ENCODE measurements at places on chromosomes 11 and 22.

DNA sequence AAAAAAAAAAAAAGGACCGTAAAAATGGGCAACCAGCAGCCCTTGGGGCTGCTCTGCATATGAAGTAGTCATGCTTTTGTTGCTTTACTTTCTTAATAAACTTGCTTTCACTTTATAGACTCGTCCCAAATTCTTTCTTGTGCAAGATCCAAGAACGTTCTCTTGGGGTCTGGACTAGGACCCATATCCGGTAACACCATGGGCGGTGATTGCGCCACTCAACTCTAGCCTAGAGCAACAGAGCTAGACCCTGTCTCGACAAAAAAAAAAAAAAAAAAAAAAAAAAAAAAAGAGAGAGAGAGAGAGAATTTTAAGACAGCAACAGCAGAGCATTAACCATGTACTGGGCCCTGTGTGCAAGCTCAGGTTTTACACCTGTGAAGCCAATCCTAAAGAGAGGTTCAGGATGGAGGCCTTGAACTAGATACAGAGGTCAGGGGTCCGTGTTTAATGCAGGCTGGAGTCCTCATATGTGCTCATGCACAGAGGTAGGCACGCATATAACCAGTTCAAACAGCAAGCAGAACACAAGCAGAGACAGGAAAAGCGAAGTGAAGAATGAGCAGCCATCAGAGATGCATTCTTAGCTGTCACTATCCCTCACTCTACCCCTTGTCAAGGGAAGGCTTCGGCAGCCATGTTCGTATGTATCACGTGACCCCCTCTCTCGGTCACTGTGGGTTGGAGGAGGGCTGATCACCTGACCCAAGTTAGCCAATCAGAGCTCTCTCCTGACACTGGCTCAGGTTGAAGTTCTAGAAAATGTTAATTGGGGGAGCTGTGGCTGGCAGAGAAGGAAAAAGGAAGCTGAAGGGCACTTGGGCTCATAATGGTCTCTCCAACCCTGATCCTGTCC lies 16.7 kb upstream of the SYT12 start:
- no peaks in the 10 kb centered on the region for H3K27me3 ChIP-seq
- H3K4me1 ChIP-seq, result no peaks in the 10 kb centered on the region
- H3K4me3 ChIP-seq, result no peak overlapping the region
- H3K36me3 ChIP-seq, result no peaks in the 10 kb centered on the region
- H3K27ac ChIP-seq, result no peak overlapping the region
- no peak for DNase-seq

- no peak overlapping the region for H3K4me3 ChIP-seq
- no peaks in the 10 kb centered on the region for H3K27me3 ChIP-seq
- DNase-seq, result no peak
- H3K27ac ChIP-seq, result no peak overlapping the region
- H3K36me3 ChIP-seq, result no peaks in the 10 kb centered on the region
- peaks cover 7% of the 10 kb centered on the region for H3K4me1 ChIP-seq
These were observed 43.6 kb downstream of the LRRC32 start for GRCh38 chr11:76626921-76627401.

- H3K27me3 ChIP-seq, result no peaks in the 10 kb centered on the region
- no peak overlapping the region for H3K27ac ChIP-seq
- no peaks in the 10 kb centered on the region for H3K4me1 ChIP-seq
- H3K4me3 ChIP-seq, result no peak overlapping the region
These were observed 427.9 kb upstream of the CCDC179 start for GRCh38 chr11:23288003-23288783.

GRCh38 chr22:31177420-31178162 lies 17.6 kb downstream of the RNF185 start:
- H3K4me3 ChIP-seq, result no peak overlapping the region
- no peaks in the 10 kb centered on the region for H3K27me3 ChIP-seq
- no peak for DNase-seq
- H3K36me3 ChIP-seq, result no peaks in the 10 kb centered on the region
- no peak overlapping the region for H3K27ac ChIP-seq
- no peaks in the 10 kb centered on the region for H3K4me1 ChIP-seq

DNA sequence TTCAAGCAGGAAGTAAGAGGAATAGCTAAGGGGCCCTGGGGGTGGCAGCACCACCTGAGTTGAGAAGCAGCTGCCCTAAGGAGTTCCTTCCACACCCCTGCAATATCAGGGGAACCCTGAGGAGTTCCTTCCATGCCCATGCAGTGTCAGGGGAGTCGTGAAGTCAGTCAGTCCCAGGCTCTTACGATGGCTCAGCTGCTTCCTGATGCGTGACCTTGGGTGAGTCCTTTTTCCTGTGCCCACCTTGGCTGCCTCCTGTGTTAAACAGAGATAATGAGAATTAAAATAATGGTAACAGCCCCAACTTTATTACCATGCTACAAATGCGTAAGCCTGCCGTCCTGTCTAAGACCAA lies 181.1 kb downstream of the MIAT start:
- H3K4me3 ChIP-seq, result no peak overlapping the region
- no peak for DNase-seq
- H3K27ac ChIP-seq, result no peak overlapping the region
- H3K36me3 ChIP-seq, result no peaks in the 10 kb centered on the region
- H3K4me1 ChIP-seq, result no peaks in the 10 kb centered on the region
- H3K27me3 ChIP-seq, result no peaks in the 10 kb centered on the region

DNA sequence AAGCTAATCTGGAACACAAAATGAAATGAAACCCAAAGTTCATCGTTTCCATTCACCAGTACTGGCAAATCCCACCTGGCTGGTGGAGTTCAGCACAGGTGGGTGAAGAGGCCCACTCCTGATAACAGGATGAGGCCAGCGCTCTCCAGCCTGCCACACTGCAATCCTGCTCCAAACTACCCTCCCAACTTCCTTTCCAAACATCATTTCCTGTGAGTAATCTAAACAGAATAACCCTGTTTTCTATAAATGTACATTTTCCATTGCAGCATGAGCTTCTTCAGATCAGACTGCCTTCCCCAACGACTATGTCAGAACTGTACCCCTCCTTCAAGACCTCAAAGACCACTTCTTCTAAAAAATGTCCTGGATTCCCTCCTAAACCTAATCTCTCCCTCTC lies 15.9 kb upstream of the NFRKB start:
- H3K27ac ChIP-seq, result no peak overlapping the region
- H3K27me3 ChIP-seq, result no peaks in the 10 kb centered on the region
- H3K4me3 ChIP-seq, result no peak overlapping the region

DNA sequence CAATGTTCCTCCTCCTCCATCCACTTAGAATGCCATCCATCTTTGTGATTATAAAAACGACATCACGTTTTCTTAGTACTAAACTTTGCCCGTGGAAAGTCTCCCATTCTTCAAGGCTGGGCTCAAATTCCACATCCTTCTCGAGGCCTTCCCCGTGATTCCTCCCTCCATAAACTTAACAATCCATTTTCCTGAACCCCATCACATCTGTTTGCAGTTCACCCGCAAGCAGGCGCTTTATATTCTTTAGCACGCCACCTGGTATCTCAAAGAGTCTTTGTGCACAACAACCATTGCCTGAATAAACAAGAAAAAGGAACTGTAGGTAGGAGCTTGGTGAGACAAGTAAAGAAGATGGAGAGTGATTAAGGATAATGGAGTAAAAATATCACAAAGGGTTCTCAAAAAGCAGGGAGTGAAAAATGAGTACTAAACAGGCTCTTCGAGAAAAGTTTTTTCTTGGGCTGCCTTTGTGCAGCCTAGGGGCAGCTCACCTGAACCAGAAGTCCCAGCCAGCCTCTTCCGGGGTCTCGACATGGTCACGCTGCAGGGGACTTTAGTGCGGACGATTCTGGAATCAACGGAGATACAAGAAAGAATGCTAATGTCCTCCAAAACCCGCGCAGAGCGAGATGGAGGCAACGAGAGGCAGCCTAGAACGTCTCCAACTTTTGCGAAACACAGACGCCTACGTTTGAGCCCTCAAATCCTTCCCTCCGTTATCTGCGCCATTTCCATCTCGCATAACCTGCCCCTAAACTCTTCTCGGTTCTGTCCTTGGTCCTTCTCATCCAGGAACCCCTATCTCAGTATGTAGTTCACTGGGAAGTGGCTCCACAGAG lies 585 bp downstream of the THYN1 start:
- H3K36me3 ChIP-seq, result peaks cover 46% of the 10 kb centered on the region
- H3K4me1 ChIP-seq, result peaks cover 16% of the 10 kb centered on the region
- H3K27ac ChIP-seq, result peak overlapping the region; percentile 66
- peak overlapping the region; percentile 89 for H3K4me3 ChIP-seq

Data from naive thymus-derived CD4-positive, alpha-beta T cell (primary cell).